ENCODE measurements at places on chromosomes 4 and X.

DNA sequence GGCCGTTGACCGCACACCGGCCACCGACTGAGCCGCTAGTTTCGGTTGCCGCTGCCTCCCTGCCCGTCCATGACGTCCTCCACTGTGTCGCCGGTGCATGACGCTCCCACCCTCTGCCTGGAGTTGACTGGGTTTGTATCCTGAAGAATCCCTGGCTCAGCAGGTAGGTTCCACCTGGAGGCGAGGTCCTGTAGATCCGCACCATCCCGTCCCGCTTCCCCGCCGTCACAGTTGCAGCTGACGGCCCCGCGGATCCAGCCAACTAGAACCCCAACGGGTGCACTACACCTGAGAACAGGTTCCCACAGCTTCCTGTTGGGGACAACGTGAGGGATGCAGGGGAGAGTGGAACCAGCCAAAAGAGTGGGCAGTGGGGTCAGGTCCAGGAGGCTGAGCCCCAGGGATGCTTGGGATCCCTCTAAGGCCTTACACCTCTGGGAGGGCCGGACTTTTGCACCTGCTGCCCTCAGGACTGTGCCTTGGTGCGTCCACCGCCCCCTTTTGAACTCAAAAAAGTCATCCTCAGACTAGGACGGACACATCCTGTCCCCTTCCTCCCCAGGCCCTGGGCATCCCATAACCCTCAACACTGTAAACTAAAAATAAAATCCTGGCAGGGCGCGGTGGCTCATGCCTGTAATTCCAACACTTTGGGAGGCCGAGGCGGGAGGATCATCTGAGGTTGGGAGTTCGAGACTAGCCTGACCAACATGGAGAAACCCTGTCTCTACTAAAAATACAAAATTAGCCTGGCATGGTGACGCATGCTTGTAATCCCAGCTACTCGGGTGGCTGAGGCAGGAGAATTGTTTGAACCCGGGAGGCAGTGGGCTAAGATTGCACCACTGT lies 1.1 kb upstream of the SLBP start:
- no peak for DNase-seq

GRCh38 chr4:110533590-110533910 lies 57.6 kb downstream of the ENPEP start:
- DNase-seq, result no peak

GRCh38 chrX:45714866-45715265 lies 514.2 kb upstream of the DIPK2B start:
- no peak for DNase-seq

GRCh38 chr4:155122382-155122781 lies 86.1 kb upstream of the NPY2R start:
- DNase-seq, result no peak

DNA sequence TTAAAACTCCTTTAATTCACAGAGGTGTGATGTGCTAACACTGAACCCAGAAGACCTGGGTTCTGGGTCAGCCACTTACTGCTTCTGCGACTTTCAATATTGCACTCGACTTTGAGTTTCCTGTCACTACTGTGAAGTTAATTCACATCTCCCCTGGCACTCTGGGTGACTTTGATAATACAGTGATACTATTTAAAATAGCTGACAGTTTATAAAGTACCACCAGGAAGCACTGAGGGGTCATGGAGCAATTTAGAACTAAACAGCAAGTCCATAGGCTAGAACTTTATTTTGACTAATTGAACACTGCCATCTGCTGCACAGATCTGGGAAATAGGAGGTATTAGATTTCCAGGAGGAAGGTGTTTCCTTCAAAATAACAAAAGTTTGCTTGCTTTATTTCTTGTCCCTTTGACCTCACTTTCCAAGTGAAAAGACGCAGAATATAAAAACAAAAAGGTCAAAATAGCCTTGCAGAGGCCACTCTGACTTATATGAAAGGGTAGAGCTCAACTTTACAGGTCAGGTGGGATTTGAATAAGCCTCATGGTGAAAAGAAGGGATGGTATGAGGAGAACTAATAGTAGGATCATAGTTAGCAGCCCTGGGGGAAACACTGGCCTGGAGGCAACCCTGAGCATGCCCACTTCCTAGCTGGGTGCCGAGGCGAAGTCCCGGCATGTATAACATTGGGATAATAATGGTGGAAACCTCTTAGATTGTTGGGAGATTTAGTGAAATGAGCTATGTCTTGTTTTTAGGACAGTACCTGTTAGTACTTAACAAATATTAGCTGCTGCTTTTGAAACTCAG lies 53.4 kb downstream of the ZNF518B start:
- no peak for DNase-seq

DNA sequence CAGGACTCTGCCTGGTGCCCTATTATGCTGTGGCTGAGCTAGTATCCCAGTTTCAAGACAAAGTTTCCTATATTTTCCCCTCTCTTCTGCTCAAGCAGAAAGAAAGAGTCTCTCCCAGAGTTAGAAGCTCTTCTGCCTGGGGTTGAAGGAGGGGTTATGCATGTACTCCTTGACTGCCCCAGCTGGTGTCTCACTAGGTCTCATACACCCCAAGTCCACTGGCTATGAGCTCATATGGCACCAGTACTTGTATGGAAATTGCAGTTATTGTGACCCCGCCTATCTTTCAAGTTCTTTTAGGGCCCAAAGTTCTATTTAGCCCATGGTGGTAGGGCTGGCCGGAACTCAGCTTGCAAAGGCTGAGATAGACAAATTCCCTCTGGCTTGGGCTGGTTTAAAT lies 131.8 kb downstream of the NBDY start:
- no peak for DNase-seq

GRCh38 chr4:87310691-87311335 lies 11.9 kb downstream of the HSD17B13 start:
- no peak for DNase-seq

DNA sequence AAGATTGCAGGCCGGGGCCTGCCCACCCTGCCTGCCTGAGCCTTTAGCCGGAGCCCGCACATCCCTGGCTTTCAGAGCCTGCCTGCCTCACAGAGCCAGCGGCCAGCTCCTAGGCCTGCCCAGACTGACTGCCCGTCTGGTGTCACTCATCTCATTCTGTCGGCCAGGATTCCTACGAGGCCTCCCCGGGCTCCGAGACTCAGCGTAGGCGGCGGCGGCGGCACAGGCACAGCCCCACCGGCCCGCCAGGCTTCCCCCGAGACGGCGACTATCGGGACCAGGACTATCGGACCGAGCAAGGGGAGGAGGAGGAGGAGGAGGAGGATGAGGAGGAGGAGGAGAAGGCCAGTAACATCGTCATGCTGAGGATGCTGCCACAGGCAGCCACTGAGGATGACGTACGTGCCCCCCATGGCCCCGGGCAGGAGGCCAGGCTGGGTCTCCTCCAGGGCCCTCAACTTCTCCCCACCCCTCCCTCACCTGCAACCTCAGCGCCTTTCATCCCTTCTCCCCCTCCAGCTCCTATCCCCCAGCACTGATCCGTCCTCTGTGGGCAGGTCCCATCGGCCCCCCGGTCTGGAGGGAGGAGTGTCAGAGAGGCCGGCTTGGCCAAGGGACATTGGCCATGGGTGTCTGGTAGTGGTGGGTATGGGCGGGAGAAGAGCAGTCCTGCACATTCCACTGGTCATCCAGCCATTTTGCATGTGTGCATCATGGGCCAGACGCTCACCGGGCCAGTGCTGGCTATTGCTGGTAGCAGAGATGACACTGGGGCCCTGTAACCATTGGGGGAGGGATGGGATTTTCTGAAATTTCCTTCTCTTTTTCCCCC lies 22.6 kb upstream of the UBA1 start:
- DNase-seq, result no peak

- DNase-seq, result no peak
These were observed 37.9 kb downstream of the RAB40AL start for GRCh38 chrX:102975016-102975415.

DNA sequence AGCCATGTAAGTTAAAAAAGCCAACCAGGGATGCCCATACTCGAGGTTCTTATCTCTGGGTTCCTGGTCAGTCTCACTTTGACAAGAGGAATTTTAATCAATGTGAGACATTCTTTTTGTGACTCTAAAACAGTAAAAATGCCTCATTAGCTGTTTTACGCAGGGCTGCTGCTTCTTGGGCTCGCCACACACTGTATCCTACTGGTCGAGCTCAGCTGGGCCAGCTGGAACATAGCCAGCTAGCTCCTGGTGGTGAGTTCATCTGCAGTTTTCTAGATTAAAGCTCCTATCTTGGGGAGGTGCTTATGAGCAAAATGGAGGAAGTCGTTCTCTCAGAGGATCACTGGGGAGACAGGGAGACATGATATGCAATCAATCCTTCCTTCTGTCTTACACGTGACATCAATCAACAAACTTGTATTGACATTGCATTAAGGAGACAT lies 55.9 kb upstream of the LEF1 start:
- no peak for DNase-seq

DNA sequence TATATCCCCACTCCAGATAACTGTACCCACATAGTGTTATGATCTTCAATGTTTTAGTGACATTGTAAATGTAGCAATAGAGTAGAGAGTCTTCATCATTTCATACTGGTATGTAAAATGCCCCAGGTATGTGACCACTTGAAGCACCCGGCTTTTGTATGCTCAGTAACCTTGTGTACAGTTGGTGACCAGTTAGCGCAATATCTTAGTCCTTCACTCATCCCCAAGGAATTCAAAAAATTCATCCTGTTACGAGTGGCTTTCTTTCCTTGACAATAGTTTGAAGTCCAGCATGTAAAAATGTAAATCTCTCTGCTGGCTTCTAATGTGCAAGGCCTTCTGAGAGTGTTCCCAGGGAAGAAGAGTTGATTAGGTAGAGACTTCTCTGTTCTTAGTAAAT lies 145.6 kb downstream of the ARX start:
- no peak for DNase-seq

DNA sequence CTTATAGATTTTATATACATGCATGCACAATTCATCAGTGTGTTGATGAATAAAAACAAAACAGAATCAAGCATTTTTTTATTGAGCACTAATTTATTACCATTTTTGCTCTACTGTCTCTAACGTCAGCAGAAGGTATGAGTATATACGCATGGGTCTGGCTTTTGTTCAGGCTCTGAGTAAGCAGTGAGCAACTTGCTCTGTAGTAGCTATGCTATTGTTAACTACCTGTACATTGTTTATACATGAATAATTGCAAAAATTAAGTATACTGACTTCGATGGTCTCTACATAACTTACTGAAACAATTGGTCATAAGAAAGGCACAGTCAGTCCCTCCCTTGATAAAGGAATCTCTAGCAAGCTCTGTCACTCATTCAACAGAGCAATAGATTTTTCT lies 122.9 kb downstream of the RS1 start:
- no peak for DNase-seq

DNA sequence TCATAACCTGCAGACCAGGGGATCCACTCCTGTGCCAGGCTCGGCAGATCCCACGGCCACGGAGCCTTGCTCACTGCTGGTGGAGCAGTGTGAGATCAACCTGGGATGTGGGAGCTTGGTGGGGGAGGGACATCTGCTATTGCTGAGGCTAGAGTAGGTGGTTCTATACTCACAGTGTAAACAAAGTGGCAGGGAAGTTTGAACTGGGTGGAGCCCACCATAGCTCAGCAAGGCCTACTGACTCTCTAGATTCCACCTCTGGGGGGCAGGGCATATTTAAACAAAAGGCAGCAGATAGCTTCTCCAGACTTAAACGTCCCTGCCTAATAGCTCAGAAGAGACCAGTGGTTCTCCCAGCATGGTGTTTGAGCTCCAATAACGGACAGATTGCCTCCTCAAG lies 54.7 kb upstream of the EPHA5 start:
- DNase-seq, result no peak

DNA sequence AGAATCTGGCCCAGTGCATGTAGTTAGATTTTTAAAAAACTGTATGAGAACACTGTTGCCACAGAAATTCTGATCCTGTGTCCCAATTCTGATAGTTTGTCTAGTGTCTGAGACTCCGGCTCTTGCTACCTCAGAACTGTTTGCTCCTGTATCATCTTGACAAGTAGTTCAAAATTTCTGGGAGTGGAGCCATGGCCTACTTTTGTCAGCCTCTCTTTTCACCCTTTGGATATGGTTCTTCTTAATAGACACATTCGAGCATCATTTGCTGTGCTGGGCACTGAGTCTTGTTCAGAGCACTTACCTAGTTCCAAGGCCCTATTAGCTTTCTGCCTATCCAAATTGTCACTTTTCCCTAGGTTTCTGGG lies 46.9 kb downstream of the ATP10D start:
- no peak for DNase-seq

DNA sequence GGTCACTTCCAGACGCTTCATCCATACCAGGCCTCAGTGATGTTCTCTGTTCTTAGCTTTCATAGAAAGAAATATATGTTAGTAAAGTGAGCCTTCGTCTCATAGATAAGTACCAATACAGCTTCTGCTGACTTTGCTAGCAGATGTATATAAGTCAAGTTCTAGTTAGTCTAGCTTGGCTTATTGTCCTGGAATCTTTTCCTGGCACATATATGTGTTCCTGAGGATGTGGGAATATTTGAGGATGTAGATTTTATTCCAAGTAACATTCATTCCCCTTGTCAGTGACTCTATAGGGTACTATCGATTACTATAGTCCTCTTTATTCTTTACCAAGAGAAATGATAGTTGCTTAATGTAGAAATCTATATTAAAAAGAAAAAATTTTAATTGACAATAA lies 135.2 kb upstream of the FAM9C start:
- DNase-seq, result no peak

- no peak for DNase-seq
These were observed 200.2 kb downstream of the GUCY2F start for GRCh38 chrX:109281483-109282275.

DNA sequence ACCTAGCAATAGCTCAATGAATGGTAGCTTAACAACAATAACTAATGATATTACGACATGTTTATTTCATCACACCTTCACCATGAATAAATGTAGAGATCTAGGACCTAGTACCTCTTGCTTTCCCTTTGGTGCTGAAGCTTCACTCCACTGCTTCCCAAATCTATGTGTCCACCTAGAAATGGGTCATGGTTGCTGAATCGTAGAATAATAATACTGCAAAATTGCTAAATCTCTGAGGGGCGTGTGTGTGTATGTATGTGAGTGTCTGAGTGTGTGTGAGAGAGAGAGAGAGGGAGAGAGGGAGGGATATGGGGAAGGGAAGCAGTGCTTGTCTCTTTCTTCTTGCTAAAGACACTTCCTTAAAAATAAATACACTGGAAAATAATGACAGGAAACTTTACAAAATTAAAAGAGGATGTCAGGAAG lies 109.3 kb upstream of the BMP2K start:
- no peak for DNase-seq

GRCh38 chr4:182227611-182228010 lies 15.6 kb upstream of the TENM3 start:
- DNase-seq, result no peak

- no peak for DNase-seq
These were observed 47.1 kb downstream of the TSC22D3 start for GRCh38 chrX:107728371-107729099.

- DNase-seq, result no peak
These were observed 216.8 kb downstream of the AFAP1 start for GRCh38 chr4:7722766-7723387.

GRCh38 chr4:152352622-152353116 lies 183.2 kb downstream of the FBXW7 start:
- DNase-seq, result no peak

DNA sequence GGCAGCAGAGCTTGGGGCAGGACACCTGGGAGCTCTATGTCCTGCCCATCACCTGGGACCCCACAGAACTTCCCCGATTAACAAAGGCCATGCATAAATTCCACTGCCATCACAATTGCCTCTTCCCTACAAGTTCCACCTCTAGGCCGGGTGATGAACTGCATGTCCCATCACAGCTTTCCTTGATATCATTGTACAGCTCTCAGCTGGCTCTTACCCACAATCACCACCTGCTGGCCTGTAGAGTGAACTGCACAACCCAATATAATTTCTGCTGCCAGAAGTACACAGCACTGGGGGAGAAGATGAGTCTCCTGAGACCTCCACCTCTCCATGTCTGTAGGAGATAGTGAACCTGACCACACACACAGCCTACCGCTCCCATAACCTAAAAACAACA lies 285.0 kb upstream of the AADAT start:
- no peak for DNase-seq

All from activated CD4-positive, CD25-positive, alpha-beta regulatory T cell (primary cell).